ENCODE measurements at places on chromosomes 4 and X. TPM values are rescaled to one million over a fixed set of nuclear protein-coding genes. Genes with fewer than 3 reads are reported as not detected.

Gene STAG2
- 30.0 TPM for total RNA-seq

Gene NUDT11
- total RNA-seq = 3.0 TPM

Gene SOX3
- total RNA-seq = not detected

Gene FGF5
- total RNA-seq = 0.11 TPM

Gene SSX2
- not detected for total RNA-seq

Gene SPARCL1
- total RNA-seq = not detected

Gene CXXC4
- 0.06 TPM for total RNA-seq

Gene TMEM31
- total RNA-seq = not detected

Gene SPANXN3
- not detected for total RNA-seq

Gene TSR2
- 53.1 TPM for total RNA-seq

Gene ABLIM2
- 7.6 TPM for total RNA-seq

Gene AR
- total RNA-seq = 3.6 TPM

Gene RWDD4
- total RNA-seq = 19.9 TPM

Gene CHM
- 9.3 TPM for total RNA-seq

Gene S100P
- total RNA-seq = 90.8 TPM

Gene DGKQ
- 7.9 TPM for total RNA-seq

Gene GLOD5
- total RNA-seq = not detected

Gene VEGFD
- 0.46 TPM for total RNA-seq

Gene RAB33A
- 0.11 TPM for total RNA-seq

Gene CSN3
- total RNA-seq = not detected

Measured in A549 treated with dexamethasone at 1 μM for 4 hours (cell line).